ENCODE measurements at places on chromosomes 2 and 18. TPM values are rescaled to one million over a fixed set of nuclear protein-coding genes. Genes with fewer than 3 reads are reported as not detected.

DNA sequence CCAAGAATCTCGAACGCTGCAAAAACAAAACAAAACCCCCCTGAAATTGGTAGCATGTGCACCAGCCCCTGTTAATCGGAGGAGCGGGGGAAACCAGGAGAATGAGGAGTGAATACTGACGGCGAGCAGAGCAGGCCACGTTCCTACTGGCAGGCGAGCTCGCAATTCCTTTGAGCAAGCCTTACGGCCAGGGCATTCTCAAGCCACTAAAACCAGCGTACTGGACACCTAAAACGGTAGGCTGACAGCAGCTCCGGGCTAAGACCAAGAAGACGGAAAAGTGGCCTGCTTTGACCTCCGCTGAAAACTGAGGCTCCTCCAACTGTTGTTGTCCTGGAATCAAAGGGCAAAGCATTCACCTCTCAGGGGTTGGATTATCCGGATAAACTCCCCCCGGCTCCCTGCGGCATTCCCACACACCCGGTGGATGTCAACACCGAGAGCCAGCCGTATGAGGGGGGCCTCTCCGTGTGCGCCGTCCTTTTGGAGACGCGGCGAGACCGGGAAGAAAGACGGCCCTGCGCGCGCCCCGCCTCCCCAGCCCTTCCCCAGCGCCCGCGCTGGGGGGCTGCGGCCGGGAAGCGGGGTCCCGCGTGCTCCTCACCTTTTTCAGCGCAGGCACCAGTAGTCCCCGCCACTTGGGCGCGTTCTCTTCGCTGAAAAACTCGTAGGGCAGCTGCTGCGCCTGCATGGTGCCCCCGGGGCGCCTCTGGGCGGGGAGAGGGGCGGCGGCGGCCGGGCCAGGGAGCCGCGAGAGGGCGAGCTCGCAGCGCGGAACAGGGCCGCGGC, 925 bp downstream of the SOS1 start:
- H3K4me3 ChIP-seq, result peak overlapping the region; percentile 97
- H3K36me3 ChIP-seq, result peaks cover 54% of the 10 kb centered on the region
- H3K4me1 ChIP-seq, result peaks cover 44% of the 10 kb centered on the region
- peak; percentile 74 for DNase-seq
- H3K27ac ChIP-seq, result peak overlapping the region; percentile 95
- no peaks in the 10 kb centered on the region for H3K27me3 ChIP-seq

The PPP1CB gene
- total RNA-seq, result 232 TPM

The GPD2 gene
- 46.2 TPM for total RNA-seq

DNA sequence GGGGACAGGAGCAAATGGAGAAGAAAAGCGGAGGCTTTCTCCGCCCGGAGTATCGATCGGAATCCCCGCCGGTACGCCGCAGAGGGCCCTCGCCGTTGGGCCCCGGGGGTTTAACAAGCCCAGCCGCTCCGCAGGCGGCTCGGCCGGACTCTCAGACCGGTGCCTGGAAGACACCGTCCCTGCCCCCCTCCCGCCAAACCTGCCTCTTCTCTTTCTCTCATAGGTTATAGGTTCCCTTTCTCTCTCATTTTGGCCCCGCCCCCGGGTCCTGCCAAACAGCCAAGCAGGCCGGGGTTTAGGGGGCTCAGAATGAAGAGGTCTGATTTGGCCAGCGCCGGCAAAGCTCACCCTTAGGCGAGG, 4.4 kb downstream of the ONECUT2 start:
- H3K4me3 ChIP-seq, result no peak overlapping the region
- H3K4me1 ChIP-seq, result peaks cover 36% of the 10 kb centered on the region
- H3K27me3 ChIP-seq, result peaks cover 94% of the 10 kb centered on the region
- no peak for DNase-seq

The RNF152 gene
- 0.10 TPM for total RNA-seq

GRCh38 chr2:6967301-6967700, 50.1 kb downstream of the RNF144A start:
- no peaks in the 10 kb centered on the region for H3K4me1 ChIP-seq
- peaks cover 33% of the 10 kb centered on the region for H3K36me3 ChIP-seq
- DNase-seq, result no peak
- H3K27ac ChIP-seq, result no peak overlapping the region

DNA sequence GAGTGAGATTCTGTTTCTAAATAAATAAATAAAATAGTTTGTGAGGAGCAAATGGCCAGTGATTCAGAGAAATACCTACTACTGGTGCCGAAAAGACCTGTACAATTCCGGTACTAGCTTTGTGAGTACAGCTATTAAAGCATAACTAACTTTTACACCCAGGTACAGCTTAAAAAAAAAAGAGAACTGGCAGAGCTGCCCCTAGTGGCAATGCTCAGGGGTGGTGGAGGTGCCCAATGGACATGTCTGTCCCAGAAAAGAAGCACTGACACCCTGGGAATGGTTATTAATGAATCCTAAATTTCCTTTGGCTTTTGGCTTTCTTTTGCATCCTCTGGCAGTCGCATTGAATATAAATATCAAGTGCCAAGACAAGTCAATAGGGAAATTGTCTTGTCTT, 87.0 kb downstream of the LIPG start:
- no peaks in the 10 kb centered on the region for H3K36me3 ChIP-seq
- H3K27me3 ChIP-seq, result peaks cover 2% of the 10 kb centered on the region
- no peak overlapping the region for H3K4me3 ChIP-seq
- DNase-seq, result no peak
- no peaks in the 10 kb centered on the region for H3K4me1 ChIP-seq

The MOGAT1 gene
- total RNA-seq, result not detected

- H3K4me1 ChIP-seq, result no peaks in the 10 kb centered on the region
- peaks cover 3% of the 10 kb centered on the region for H3K27me3 ChIP-seq
- no peak for DNase-seq
- H3K27ac ChIP-seq, result no peak overlapping the region
- no peaks in the 10 kb centered on the region for H3K36me3 ChIP-seq
Measured at GRCh38 chr2:145798419-145798818, 1278.5 kb upstream of the ZEB2 start.

All from activated naive CD8-positive, alpha-beta T cell treated with anti-CD3 and anti-CD28 coated beads for 36 hours (primary cell).